Stimulated activated CD8-positive, alpha-beta memory T cell treated with anti-CD3 and anti-CD28 coated beads, Interleukin-2, amount 100 ng/mL, for 48 hours (primary cell): ENCODE measurements at places on chromosomes 6 and 20.

- DNase-seq, result no peak
Measured at GRCh38 chr20:15098351-15098750, 760.9 kb upstream of the FLRT3 start.

DNA sequence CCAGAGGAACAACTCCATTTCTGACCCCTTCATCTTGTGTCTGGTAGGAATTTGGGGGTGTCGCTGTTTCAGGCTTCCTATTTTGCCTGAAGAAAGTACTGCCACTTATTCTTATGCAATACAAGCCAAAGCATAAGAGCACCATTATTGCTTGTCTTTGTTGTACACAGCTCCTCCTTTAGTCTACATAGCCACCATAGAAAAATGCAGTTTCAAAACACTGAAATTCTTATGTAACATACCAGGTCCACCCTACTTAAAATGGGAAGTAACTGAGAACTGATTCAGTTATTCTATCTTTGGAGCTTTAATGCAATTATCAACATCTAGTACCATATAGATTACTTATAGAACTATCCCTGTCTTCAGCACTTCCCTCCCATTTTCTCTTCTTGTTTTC, 255.5 kb downstream of the ARHGAP18 start:
- no peak for DNase-seq

- DNase-seq, result no peak
Measured at GRCh38 chr6:100459592-100460184, 5.0 kb downstream of the SIM1 start.

GRCh38 chr20:36340593-36340990, 34.5 kb downstream of the DLGAP4 start:
- DNase-seq, result no peak

DNA sequence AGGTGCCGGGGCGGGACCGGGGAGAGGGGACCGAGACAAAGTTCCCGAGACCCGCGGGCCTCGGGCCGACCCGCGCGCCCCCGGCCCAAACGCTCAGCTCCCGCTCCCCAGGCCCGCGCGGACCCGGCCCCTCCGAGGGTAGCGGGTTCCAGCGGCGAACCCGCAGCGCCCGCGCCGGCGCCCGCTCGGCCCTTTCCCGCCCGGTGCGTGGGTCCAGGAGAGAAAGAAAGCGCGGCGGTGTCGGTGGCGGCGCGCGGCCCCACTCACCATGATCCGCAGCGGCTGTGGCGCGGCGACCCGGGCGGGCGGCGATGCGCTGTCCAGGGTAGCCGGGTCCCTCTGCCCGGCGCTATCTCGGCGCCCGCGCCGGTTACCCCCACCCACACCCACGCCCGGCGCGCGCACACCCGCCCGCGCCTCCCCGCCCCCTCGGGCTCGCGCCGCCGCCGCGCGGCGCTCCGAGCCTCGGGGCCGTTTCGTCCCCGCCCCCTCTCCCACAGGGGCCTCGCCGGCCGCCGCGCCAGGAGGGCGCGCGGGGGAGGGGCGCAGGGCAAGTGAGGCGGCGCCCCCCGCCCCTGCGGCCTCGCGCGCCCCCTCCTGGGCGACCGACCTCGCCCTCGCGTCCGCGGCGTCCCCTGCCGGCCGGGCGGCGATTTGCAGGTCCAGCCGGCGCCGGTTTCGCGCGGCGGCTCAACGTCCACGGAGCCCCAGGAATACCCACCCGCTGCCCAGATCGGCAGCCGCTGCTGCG, at the start of gene ELOVL2:
Gene ELOVL2, minus strand, starts transcription at position 345 of the 751 bp plus-strand sequence. Its CDS starts 75 bp downstream, at position 270.
- DNase-seq, result no peak

GRCh38 chr6:13830803-13831202, 16.4 kb upstream of the MCUR1 start:
- no peak for DNase-seq

DNA sequence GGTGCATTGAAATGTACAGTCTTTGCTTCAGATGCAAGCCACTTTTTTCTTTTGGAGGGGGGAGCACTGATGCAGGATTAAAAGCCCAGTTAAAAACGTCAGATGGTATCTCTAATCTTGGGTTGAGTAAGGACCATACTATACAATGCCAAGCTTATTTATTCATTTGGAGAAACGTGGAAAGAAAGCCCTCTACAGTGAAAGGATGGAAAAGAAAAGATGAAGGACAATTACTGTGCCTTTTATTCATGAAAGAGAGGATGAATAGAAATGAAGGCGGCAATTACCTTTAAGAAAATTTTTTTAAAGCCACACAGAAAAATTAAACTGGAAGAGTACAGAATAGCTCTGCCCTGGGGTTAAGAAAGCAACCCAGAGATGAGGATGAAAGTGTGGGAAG, 2.7 kb downstream of the B3GAT2 start:
- no peak for DNase-seq

GRCh38 chr6:71332012-71332411, 43.4 kb downstream of the OGFRL1 start:
- DNase-seq, result no peak
